NCI-H2081 (cell line): ENCODE measurements at places on chromosomes 5 and 9.

GRCh38 chr5:115641948-115642347, 16.1 kb upstream of the TMED7 start:
- no peak for DNase-seq

DNA sequence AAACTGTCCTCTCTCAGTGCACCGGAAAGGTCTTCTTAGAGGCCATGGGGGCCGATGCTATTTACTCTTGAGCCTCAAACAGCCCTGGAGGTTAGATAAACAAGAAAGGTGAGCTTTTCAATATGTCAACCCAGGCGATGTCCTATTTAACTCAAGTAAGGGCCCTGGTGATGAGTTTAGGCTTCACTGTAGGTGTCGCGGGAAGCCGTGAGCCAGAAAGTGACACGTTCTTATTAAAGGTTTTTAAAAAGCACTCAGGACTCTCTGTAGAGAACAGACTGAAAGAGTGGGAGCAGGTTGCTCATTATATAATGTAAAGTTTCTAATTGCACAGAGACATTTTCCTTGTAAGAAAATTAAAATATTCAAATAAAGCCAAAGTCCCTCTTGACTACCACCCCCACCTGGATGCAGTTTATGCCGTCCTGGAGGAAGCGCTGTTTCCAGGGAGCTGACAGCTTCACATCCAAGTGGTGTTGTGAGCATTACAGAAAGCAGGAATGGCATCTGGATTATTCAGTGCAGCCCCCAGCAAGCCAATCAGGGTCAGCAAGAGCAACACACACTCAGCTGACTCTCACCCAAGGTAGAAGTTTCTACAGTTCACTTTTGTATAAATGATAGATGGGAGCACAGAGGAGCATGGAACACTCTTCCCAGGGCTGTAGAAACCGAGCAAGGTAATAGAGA, 280.3 kb downstream of the DRD1 start:
- DNase-seq: no peak

DNA sequence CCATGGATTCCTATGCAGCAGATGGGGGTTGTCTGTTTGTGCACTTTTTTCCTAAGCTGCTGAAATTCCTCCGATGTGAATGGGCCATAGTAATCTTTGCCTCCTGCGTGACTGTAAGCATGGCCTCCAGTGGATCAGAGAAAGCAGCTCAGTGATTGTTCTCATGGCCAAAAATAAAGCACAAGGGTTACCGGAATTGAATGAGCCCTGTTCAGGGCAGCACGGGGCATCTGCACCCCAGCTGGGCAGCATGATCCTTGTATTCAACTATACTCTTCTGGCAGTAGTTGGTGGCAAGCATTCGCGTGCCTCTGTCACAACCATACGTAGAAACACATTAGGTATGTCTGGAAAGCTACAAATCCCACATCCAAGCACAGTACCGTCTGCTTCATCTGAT, 193.9 kb downstream of the RORB start:
- no peak for DNase-seq

- no peak for DNase-seq
These were observed 49.7 kb upstream of the ARL15 start for GRCh38 chr5:54360089-54360488.

DNA sequence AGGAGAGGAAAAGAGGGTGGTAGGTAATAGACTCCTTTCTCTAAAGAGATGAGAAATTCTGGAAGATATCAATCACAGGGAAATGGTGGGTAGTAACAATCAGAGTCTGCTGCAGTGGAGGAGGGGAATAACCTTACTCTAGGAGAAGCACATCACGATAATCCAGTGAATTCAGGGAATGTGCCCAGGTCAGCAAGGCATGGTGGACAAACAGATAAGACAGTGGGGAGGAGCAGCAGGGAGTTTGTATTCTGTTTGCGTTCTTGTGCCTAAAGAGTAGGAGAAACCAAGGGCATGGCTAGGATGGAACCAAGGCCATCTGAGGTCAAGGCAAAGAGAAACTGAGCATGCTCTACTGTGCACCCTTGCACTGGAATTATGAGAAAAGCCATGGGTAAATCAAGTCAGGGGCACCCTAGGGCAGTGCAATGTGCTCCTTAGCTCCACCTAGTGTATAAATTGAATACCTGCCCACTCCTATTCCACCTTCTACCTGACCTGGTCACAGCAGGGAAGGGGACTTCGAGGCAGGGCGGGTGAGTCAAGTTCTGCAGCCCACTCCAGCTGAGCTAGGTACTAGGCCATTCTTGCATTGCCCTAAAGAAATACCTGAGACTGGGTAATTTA, 31.6 kb downstream of the RETREG1 start:
- DNase-seq: no peak

GRCh38 chr9:118651511-118651910, 717.7 kb downstream of the BRINP1 start:
- DNase-seq: no peak

DNA sequence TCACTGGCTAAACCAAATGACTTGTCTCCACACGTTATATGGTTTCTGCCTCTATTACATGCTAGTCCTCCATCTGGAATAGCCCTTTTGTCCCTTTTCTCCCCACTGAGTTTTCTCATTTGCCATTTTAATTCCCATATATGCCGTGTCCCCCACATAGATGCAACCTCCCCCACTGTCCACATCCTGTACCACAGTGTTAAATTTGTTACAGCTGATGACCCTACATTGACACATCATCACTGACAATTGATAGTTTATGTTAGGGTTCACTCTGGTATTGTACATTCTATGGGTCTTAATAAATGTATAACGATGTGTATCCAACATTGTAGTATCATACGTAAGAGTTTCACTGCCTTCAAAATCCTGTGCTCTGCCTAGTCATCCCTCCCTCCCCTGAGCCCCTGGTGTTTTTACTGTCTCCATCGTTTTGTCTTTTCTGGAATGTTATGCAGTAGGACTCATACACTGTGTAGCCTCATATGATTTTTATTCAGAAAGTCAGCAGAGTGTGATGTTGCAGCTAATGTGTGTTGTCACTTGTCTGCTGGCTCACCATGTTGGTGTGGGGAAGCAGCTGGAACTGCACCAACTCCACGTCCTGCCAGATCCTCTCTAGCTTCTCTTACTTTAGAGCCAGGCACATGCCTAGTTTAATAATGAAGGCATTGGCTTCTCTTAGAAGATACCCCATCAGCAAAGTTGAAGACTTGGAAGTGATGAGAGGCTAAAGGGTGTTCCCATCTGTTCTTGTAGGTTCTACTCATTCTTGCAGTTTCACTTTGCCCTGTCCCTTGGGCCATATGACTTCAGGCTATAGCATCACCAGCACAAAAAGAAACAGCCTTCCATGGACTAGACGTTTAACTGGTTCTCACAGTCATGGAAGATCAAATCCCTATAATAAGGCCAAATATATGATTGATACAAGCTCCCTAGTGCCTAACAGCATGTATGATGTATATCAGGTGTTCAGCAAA, 30.2 kb downstream of the LRRC70 start:
- DNase-seq: no peak

DNA sequence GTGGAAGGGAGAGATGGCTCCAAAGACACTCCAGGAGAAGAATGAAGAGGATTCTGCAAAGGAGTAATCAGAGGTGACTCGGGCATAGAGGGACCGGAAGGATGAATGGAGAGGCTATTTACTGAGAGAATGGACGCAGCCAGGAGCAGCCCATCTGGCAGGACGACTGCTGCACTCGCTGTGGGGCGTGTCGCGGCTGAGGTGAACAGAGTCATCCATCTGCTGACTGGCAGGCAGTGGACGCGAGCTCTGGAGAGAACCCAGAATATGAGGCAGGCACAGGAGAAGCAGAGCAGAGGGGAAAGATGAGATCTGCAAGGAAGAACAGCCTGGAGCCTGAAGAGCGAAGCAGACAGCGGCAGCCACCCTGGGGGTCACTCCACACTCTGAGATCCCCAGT, 16.4 kb downstream of the FGF1 start:
- DNase-seq: no peak

- no peak for DNase-seq
These were observed 134.6 kb upstream of the PHYKPL start for GRCh38 chr5:178366998-178367735.

- DNase-seq: no peak
These were observed 21.9 kb upstream of the FSD1L start for GRCh38 chr9:105425816-105426433.

DNA sequence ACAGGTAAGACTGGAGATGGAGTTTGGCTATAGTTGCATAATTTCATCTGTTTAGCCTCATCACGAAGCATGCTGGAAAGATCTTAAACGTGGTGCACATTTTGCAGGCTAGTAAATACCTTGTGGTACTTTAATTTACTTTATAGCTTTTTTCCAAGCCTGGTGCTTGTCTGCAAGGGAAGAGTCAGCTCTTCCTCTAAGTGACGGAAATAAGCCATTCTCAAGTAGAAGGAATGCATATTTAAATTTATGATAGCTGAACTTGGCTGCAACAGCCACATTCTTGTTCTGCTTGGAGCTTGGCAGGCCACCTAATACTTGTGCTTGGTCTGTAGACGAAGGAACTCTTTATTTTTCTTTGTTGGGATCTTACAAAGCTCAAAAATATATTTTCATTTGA, 188.0 kb upstream of the PIK3R1 start:
- no peak for DNase-seq

DNA sequence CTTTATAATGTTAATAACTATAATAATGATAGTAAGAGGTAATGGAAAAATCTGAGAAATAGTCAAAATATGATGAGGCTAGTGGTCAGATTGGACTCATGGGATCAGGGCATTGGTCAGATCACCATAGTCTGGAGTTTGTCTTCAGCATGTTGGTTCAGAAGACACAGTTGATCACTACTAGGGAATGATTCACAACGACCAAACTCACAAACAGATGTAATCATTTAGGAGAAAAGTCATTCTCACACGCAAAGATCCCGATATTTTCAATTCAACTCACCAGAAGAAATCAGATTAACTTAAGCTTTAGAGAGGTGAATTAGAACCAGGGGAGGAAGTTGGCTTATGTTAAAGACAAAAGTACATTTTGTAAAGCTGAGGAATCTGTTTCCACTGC, 131.8 kb downstream of the LURAP1L start:
- no peak for DNase-seq

- no peak for DNase-seq
These were observed 247.5 kb upstream of the TMEM161B start for GRCh38 chr5:88515881-88516819.

DNA sequence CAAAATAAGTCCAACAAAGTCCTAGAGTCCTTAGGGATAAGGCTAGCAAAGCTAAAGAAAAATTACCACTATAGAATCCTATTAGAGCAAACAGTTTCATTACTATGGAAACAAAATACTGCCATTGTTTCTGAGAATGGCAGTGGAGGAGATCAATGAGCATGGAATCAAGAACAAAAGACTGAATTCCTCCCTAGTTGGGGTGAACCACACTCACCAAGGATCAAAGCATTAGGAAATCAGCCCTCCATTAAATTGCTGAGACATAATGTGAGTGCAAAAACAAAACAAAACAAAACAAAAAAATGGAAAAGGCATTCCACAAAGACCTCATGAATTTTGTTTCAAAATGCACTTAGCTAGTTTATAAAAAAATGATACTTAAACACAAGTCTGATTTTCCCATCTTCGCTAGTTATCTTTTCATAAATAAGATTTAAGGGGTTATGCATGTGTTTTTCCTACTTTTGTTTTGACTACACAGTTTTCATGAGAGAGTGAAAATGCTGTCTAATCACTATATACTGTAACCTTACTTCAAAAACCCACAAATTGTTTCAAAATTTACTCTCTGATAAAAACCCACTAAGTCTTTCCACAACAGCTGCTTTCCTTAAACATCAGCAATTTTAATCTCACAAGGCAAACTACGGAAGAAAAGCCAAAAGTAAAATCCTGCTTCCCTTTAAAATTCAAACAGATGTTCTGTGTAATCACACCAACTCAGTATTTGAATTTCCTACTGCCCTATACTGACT, 9.7 kb downstream of the SERINC5 start:
- DNase-seq: peak; percentile 4

GRCh38 chr5:310941-311434, 10.5 kb upstream of the AHRR start:
- DNase-seq: no peak

DNA sequence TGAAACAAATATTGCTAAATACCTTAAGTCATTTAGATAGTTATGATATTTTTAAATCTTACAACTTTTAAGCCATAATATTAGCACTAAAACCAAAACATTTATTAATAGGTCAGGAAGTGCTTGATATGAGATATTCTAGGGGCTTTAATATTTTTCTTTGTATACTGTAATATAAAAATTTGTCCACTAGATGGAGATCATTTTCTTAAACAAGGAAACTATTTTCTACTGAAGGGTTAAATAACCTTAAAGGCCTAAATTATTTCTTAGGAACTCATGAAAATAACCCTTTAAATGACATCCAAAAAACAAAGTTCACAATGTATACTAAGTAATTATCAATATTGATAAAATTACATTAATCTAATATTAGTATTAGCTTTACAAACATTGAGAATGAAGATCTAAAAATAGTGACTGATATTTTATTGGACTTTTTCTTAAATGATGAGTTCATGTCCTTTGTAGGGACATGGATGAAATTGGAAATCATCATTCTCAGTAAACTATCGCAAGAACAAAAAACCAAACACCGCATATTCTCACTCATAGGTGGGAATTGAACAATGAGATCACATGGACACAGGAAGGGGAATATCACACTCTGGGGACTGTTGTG, 635.7 kb downstream of the RAB3C start:
- peak; percentile 3 for DNase-seq

DNA sequence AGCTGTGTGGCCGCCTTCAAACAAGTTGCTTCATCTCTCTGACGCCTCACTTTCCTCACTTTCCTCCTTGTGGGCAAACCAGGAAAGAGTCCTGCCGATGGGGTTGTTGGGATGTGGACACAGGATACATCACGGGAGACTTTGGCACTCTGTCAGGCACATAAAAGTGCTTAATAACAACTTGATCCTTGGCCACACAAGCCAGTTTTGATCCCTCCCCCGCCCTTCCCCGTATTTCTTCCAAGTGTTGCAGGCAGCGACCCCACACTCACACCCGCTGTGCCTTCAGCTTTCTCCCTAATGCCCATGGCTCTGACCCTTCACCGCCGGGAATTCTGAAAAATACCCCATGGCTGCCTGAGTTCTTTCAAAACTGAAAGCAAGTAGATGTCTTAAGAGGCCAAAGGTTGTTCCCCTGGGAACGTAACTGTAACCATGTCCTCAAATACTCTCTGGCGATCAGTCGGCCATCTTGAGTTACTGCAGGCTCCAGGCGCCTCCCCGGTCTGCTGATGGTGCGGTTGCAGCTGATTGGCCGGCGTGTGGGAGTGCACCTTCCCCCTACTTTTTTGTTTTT, 59.8 kb downstream of the ARHGEF37 start:
- DNase-seq: no peak

GRCh38 chr9:4933177-4933576, 51.9 kb upstream of the JAK2 start:
- no peak for DNase-seq

GRCh38 chr5:163633926-163634460, 128.6 kb downstream of the MAT2B start:
- no peak for DNase-seq

GRCh38 chr5:175001876-175002645, 277.7 kb downstream of the MSX2 start:
- DNase-seq: no peak

DNA sequence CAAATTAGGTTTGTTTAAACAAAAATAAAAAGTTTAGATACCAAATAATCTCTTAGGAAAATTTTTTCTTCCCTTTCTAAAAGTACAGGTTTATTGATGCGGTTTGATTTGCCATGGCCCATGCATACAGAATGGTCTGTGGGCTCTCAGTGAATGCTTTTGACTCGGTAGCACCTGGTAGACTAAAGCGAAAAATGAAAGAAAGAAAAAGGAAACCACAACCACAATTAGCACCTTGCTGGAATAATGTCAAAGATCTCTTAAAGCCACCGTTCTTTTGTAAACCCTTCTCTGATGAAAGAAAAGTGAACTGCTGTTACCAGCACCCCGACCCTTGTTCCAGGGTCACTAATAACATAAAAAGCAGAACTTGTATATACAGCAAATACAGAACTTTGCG, 157.9 kb downstream of the NFIB start:
- peak; percentile 33 for DNase-seq
